ENCODE measurements at places on chromosomes 12 and 14.
A peak's percentile ranks its signal among the peaks of the same experiment; 100 is the strongest.

GRCh38 chr12:47802312-47802711, 17.4 kb downstream of the HDAC7 start:
- peaks cover 35% of the 10 kb centered on the region for H3K36me3 ChIP-seq
- DNase-seq, result no peak
- no peak overlapping the region for H3K4me3 ChIP-seq
- H3K27ac ChIP-seq, result peak overlapping the region; percentile 48
- no peaks in the 10 kb centered on the region for H3K27me3 ChIP-seq
- peaks cover 56% of the 10 kb centered on the region for H3K4me1 ChIP-seq

- DNase-seq, result no peak
- H3K4me1 ChIP-seq, result peaks cover 10% of the 10 kb centered on the region
- H3K36me3 ChIP-seq, result no peaks in the 10 kb centered on the region
- H3K27ac ChIP-seq, result no peak overlapping the region
- no peak overlapping the region for H3K4me3 ChIP-seq
Measured at GRCh38 chr14:100168506-100168905, 9.1 kb upstream of the DEGS2 start.

DNA sequence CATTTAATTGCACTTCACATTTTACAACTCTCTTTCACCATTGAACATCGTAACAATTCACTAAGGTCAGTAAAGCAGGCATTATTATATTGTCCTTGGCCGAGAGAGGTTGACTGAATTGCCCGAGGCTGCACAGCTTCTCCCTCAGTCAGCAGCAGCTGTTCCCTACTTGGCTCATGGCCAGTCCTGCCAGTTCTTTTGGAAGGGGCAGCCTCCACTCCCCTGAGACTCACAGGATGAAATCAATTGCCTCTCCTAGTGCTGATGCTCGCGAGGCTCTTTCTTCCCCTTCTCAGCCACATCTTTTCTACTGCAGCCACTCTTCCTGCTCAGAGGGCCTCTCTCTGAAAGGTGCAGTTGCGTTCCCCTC, 79.9 kb upstream of the KCNA1 start:
- H3K27me3 ChIP-seq, result no peaks in the 10 kb centered on the region
- H3K4me3 ChIP-seq, result no peak overlapping the region
- peaks cover 29% of the 10 kb centered on the region for H3K4me1 ChIP-seq

- H3K27me3 ChIP-seq, result no peaks in the 10 kb centered on the region
- no peak overlapping the region for H3K27ac ChIP-seq
- no peak for DNase-seq
- H3K36me3 ChIP-seq, result no peaks in the 10 kb centered on the region
Measured at GRCh38 chr14:90727082-90727481, 89.1 kb downstream of the TTC7B start.

- no peak overlapping the region for H3K4me3 ChIP-seq
- H3K27ac ChIP-seq, result no peak overlapping the region
- H3K27me3 ChIP-seq, result no peaks in the 10 kb centered on the region
Measured at GRCh38 chr12:12017798-12018197, 52.9 kb upstream of the BCL2L14 start.

DNA sequence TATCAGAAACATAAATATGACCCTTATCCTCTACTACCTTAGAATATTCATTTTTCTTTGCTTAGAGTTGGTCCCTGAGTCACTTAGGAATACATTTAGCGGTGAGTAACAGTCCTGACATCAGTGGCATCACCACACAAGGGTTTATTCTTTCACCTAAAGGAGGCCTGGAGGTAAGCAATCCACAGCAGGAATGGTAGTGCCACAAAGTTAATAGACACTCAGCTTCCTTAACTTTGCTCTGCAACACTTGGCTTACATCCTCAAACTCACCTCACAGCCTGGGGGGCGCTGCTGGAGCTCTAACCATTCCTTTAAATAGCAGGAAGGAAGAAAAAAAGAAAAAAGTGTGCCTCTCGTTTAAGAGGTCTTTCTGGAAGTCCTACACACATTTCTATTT, 29.1 kb downstream of the BBOF1 start:
- DNase-seq, result no peak
- H3K27me3 ChIP-seq, result no peaks in the 10 kb centered on the region
- no peak overlapping the region for H3K4me3 ChIP-seq
- no peaks in the 10 kb centered on the region for H3K4me1 ChIP-seq
- no peaks in the 10 kb centered on the region for H3K36me3 ChIP-seq

GRCh38 chr12:53551889-53552291, 44.6 kb upstream of the NPFF start:
- H3K27me3 ChIP-seq, result no peaks in the 10 kb centered on the region
- H3K36me3 ChIP-seq, result peaks cover 17% of the 10 kb centered on the region
- H3K4me1 ChIP-seq, result no peaks in the 10 kb centered on the region
- DNase-seq, result no peak
- no peak overlapping the region for H3K4me3 ChIP-seq

GRCh38 chr12:98343002-98343567, 172.3 kb upstream of the TMPO start:
- H3K4me1 ChIP-seq, result no peaks in the 10 kb centered on the region
- H3K36me3 ChIP-seq, result no peaks in the 10 kb centered on the region
- H3K27me3 ChIP-seq, result no peaks in the 10 kb centered on the region
- no peak overlapping the region for H3K27ac ChIP-seq
- no peak overlapping the region for H3K4me3 ChIP-seq
- DNase-seq, result no peak

DNA sequence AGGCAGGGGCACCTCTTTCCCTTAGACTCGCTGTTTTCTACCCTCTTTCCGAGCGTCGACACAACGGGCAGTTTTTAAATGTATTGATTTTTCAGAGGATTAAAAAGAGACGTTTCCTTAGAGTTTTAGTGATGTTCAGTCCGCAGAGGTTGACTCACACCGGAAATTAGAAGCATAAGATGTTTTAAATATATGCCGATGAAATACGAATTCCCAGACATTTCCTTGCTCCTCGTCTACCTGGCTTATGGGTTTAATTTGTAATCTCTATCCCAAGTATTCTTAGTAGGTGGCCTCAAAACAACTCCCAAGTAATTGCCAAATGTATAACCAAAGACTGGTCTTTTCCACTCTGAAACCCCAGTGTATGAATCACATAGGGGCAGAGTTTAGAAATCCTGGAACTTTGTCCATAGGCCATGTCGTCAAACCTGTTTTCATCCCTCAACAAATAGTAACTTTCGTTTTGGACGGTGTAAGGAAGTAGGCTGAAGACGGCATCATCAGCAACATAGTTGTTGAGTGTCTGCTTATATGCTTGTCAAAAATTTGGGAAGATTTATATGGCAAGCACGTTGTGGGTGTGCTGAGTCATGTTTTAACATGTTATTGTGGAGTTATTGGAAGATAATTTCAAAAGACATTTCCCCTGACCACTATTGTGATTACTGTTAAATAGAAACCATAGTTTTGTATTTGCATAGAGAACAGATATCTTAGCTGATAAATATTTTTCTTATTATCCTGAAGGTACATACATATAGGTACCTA, 824 bp downstream of the TBK1 start:
- no peaks in the 10 kb centered on the region for H3K36me3 ChIP-seq
- no peaks in the 10 kb centered on the region for H3K27me3 ChIP-seq
- peak overlapping the region; percentile 94 for H3K4me3 ChIP-seq
- peak overlapping the region; percentile 91 for H3K27ac ChIP-seq
- DNase-seq, result no peak
- H3K4me1 ChIP-seq, result peaks cover 31% of the 10 kb centered on the region

- H3K36me3 ChIP-seq, result no peaks in the 10 kb centered on the region
- H3K4me1 ChIP-seq, result peaks cover 4% of the 10 kb centered on the region
- DNase-seq, result no peak
Measured at GRCh38 chr14:88323086-88323522, at the start of gene KCNK10. KCNK10 (minus strand) TSS chr14:88323269; CDS start chr14:88322798, 471 bp downstream.

DNA sequence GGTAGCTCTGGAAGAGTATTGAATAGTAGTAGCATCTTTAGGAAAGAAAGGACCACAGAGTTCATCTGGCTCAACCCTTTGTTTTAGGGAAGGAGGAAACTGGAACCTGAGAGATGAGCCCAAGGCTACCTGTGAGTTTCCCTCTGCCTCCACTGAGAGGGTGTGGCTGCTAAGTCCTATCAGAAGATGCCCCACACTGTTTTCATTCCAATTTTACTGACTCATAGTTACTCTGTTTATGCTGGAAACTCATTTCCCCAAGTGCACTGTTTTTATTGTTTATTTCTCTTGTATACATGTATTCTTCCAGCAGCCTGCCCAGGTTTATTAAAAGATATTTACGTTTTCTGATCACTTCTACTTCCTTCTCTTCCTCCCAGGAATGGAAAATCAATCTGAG, 127.4 kb upstream of the ARHGAP5 start:
- no peak for DNase-seq
- no peak overlapping the region for H3K27ac ChIP-seq
- H3K36me3 ChIP-seq, result no peaks in the 10 kb centered on the region
- no peak overlapping the region for H3K4me3 ChIP-seq
- H3K4me1 ChIP-seq, result peaks cover 13% of the 10 kb centered on the region
- no peaks in the 10 kb centered on the region for H3K27me3 ChIP-seq

GRCh38 chr12:12376646-12377448, 20.0 kb downstream of the BORCS5 start:
- no peak overlapping the region for H3K4me3 ChIP-seq
- no peak for DNase-seq
- peaks cover 28% of the 10 kb centered on the region for H3K4me1 ChIP-seq
- H3K36me3 ChIP-seq, result peaks cover 9% of the 10 kb centered on the region
- H3K27ac ChIP-seq, result no peak overlapping the region

GRCh38 chr12:117284140-117284539, 77.3 kb downstream of the NOS1 start:
- H3K4me3 ChIP-seq, result no peak overlapping the region
- H3K27me3 ChIP-seq, result no peaks in the 10 kb centered on the region
- H3K4me1 ChIP-seq, result no peaks in the 10 kb centered on the region
- DNase-seq, result no peak

DNA sequence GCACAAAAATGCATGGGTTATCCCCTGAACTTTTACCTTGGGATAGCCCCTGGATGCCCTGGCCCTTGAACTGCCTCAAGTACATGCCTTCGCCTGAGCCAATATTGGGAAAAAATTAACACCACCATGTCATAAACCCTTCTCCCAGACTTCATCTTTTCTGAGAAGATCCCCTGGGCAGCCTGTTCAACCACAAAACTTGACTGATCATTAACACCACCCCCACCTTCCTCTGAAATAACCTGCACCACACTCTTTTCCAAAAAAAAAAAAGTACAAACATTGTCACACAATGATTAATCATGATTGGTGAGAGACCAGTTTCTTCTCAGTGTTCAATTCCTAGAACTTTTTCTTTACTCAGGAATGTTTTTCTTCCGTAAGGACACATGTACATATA, 217.9 kb downstream of the PAX9 start:
- no peak overlapping the region for H3K4me3 ChIP-seq
- no peak for DNase-seq
- H3K4me1 ChIP-seq, result no peaks in the 10 kb centered on the region
- H3K36me3 ChIP-seq, result no peaks in the 10 kb centered on the region
- no peaks in the 10 kb centered on the region for H3K27me3 ChIP-seq
- H3K27ac ChIP-seq, result no peak overlapping the region

DNA sequence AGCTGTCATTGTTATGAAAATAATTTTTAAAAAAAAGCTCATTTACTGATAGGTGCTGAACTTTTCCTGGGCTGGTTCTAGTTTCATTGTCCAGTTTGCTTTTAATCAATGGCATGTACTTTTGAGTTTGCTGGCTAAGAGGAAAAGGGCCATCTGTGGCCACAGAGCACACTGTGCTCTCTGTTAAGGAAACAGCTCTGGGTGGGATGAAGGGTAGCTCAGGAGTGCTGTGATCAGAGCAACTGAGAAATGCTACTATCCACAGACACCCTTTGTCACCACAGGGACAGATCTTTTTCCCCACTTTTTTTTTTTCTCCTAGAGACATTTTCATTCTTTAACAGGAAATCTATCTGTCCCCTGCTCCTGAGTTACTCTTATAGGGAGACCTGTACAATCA, 387.1 kb upstream of the PRICKLE1 start:
- no peaks in the 10 kb centered on the region for H3K4me1 ChIP-seq
- H3K27me3 ChIP-seq, result no peaks in the 10 kb centered on the region
- no peaks in the 10 kb centered on the region for H3K36me3 ChIP-seq
- no peak for DNase-seq
- H3K4me3 ChIP-seq, result no peak overlapping the region
- H3K27ac ChIP-seq, result no peak overlapping the region

- H3K27me3 ChIP-seq, result no peaks in the 10 kb centered on the region
- no peak overlapping the region for H3K4me3 ChIP-seq
- no peaks in the 10 kb centered on the region for H3K4me1 ChIP-seq
Measured at GRCh38 chr12:115983226-115983798, 294.2 kb downstream of the MED13L start.

DNA sequence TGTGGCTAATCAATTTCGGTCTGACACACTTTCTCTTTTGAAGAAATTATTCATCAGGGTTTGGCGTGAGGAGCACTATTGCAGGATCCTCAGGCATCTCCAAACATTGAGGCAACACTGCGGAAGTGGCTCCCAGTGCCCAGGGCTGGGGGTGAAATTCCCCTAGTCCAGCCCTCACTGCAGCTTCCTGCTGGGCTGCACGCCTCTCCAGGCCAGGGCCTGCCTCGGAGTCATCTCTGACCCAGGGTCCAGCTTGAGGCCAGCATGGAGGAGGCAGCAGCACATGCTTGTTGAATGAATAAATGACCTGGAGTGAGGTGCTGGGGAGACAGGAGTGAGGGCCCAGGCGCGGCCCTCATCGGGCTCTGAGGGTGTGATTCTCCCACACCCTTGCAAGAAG, 36.0 kb upstream of the TDRD9 start:
- no peaks in the 10 kb centered on the region for H3K4me1 ChIP-seq
- no peaks in the 10 kb centered on the region for H3K27me3 ChIP-seq
- no peaks in the 10 kb centered on the region for H3K36me3 ChIP-seq
- no peak overlapping the region for H3K4me3 ChIP-seq

- no peaks in the 10 kb centered on the region for H3K4me1 ChIP-seq
- no peaks in the 10 kb centered on the region for H3K36me3 ChIP-seq
- H3K27me3 ChIP-seq, result no peaks in the 10 kb centered on the region
- no peak overlapping the region for H3K4me3 ChIP-seq
Measured at GRCh38 chr12:102300824-102301461, 103.3 kb upstream of the PMCH start.

GRCh38 chr14:73125746-73126145, 10.6 kb upstream of the PSEN1 start:
- no peak overlapping the region for H3K4me3 ChIP-seq
- no peaks in the 10 kb centered on the region for H3K4me1 ChIP-seq
- H3K36me3 ChIP-seq, result no peaks in the 10 kb centered on the region

GRCh38 chr12:101902641-101903040, 25.3 kb downstream of the DRAM1 start:
- DNase-seq, result no peak
- H3K4me1 ChIP-seq, result no peaks in the 10 kb centered on the region
- H3K27me3 ChIP-seq, result no peaks in the 10 kb centered on the region
- no peak overlapping the region for H3K27ac ChIP-seq
- H3K4me3 ChIP-seq, result no peak overlapping the region

- no peaks in the 10 kb centered on the region for H3K27me3 ChIP-seq
- no peak overlapping the region for H3K27ac ChIP-seq
- no peak overlapping the region for H3K4me3 ChIP-seq
- no peaks in the 10 kb centered on the region for H3K36me3 ChIP-seq
- H3K4me1 ChIP-seq, result no peaks in the 10 kb centered on the region
Measured at GRCh38 chr12:87491089-87491488, 538.1 kb downstream of the C12orf50 start.

- H3K4me3 ChIP-seq, result no peak overlapping the region
- no peaks in the 10 kb centered on the region for H3K36me3 ChIP-seq
- no peak for DNase-seq
- H3K4me1 ChIP-seq, result no peaks in the 10 kb centered on the region
- H3K27ac ChIP-seq, result no peak overlapping the region
Measured at GRCh38 chr12:31004666-31005065, 69.0 kb upstream of the DDX11 start.

GRCh38 chr12:113334786-113335539, at the start of gene SLC8B1:
SLC8B1 (minus strand) TSS chr12:113335109; CDS start chr12:113332878, 2,231 bp downstream.
- H3K36me3 ChIP-seq, result peaks cover 12% of the 10 kb centered on the region
- DNase-seq, result peak; percentile 79
- H3K4me3 ChIP-seq, result peak within 1 kb of the TSS; percentile 88
- H3K4me1 ChIP-seq, result peaks cover 8% of the 10 kb centered on the region
